NCI-H146 (cell line): ENCODE measurements at places on chromosomes 16 and 17.

GRCh38 chr17:56863974-56864373 lies 30.0 kb downstream of the DGKE start:
- no peak for DNase-seq

DNA sequence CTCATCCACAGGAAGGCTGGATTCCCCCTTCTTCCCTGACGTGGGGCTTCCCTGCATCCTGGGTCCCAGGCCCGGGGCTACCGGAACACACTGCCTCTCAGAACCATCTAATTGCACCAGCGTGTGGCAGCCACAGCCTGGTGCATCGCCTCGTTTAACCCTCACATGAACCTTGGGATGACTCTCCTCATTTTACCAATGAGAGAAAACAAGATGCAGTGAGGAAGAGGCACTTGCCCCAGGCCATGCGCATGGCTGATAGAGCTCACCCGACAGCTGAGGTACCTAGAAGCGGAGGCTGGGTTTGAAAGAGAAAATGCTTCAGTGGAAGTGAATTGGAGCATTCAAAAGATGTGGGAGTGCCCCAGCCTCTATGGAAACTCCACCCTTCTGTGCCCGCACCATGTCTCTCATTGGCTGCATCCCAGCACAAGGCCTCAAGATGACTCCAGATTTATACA lies 162.3 kb downstream of the KATNIP start:
- no peak for DNase-seq

DNA sequence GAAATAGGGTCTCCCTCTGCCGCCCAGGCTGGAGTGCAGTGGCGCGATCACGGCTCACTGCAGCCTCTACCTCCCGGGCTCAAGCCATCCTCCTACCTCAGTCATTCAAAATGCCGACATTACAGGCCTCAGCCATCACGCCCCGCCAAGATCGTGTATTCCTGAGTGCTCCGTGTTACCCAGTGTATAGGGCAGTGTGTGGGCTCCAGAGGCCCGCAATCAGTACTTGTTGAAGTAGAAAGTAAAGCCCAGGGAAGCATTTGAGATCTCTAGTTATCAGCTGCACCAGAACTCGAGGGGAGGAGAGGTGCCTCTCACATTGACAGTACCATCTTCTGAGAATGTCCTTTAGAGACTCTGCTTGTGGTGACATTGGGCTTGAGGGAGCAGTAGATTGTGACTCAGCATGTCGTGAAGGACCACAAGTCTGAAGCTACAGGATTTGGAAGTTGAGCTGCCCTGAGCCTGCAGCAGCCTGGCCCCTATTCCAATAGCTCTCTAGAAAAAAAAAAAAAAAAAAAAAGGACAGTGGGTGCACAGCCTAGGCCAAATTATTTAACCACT lies 1.1 kb upstream of the PRPSAP1 start:
- no peak for DNase-seq

GRCh38 chr17:14407541-14407940 lies 106.7 kb downstream of the HS3ST3B1 start:
- DNase-seq = no peak

DNA sequence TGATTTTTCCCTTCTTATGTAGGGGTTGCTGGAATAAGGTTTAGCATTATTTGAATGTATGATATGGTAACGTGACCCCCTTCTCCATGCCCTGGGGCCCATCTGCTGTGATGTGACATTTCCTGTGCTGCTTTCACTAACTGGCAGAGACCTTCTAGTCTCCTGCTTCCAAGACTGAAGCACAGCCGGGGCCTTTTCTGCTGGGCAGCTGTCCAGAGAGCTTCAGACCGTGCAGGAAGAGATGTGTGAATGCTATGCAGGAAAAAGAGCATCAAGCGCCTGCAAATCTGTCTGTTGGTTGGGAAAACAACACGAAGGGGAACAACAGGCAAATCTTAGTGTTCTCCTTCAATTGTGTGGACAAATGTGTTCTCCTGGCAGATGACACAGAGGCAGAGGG lies 128.5 kb downstream of the SPACA3 start:
- no peak for DNase-seq

GRCh38 chr16:49366669-49367068 lies 6.9 kb upstream of the C16orf78 start:
- no peak for DNase-seq

- DNase-seq = no peak
These were observed 7.3 kb downstream of the TRIM65 start for GRCh38 chr17:75889454-75889853.

GRCh38 chr16:26765087-26765486 lies 301.6 kb upstream of the C16orf82 start:
- no peak for DNase-seq

DNA sequence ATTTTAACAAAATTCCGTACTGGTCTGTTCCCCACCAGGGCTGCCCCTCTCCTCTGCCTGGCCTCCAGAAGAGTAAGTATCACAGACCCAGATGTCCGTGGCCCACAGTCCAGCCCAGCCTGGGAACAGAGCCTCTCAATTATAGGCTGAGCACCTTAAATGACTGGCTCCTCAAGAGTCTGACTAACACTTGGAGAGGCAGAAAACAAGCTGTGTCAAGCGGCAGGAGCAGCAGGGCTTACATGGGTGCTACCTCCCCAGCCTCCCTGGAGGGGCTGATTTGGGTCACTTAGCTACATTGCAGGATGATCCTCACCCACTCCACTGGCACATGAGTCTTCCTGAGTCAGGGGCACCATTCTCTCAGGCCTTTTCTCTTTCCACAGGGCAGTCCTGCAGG lies 209.7 kb downstream of the COPRS start:
- no peak for DNase-seq

DNA sequence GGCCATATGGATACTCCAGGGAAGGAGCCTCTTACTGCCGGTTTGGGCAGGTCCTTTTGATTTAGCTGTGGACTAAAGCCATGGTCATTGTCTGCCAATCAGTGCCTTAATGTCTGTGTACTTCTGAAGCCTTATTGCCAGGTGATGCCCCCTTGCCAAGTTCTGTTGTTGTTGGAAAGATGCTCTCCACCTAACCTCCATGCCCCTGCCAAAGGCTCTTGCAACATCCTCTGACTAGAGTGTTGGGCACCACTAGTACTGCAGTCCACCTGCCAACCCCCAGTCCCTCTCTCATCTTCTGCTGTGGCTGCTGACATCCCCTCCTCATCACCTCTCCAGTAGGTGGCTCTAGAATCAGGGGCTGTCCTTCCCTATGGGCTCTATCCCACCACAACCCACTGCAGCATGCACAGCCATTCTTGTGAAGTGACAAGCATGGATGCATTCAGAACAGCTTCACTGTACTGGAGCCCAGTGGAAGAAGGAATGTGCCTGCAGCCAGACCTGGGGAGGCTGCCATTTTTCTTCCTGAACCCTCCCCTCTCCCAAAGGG lies 375.3 kb upstream of the CDH5 start:
- no peak for DNase-seq

- no peak for DNase-seq
These were observed 91.8 kb downstream of the TMEM132E start for GRCh38 chr17:34671191-34671590.

DNA sequence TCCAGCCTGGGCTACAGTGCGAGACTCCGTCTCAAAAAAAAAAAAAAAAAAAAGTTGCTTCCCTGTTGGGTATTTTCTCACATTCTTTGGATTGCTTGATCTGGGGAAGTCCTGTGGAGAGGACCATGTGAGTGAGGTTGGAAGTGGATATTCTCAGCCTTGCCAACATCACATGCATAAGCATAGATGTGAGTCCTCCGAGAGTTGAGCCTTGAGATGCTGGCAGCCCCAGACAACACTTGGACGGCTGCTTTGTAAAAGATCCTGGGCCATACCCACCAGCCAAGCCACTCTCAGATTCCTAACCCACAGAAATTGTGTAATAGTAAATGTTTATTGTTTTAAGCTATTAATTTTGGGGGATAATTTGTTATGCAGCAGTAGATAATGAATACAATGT lies 1570.0 kb upstream of the GOT2 start:
- DNase-seq = no peak

DNA sequence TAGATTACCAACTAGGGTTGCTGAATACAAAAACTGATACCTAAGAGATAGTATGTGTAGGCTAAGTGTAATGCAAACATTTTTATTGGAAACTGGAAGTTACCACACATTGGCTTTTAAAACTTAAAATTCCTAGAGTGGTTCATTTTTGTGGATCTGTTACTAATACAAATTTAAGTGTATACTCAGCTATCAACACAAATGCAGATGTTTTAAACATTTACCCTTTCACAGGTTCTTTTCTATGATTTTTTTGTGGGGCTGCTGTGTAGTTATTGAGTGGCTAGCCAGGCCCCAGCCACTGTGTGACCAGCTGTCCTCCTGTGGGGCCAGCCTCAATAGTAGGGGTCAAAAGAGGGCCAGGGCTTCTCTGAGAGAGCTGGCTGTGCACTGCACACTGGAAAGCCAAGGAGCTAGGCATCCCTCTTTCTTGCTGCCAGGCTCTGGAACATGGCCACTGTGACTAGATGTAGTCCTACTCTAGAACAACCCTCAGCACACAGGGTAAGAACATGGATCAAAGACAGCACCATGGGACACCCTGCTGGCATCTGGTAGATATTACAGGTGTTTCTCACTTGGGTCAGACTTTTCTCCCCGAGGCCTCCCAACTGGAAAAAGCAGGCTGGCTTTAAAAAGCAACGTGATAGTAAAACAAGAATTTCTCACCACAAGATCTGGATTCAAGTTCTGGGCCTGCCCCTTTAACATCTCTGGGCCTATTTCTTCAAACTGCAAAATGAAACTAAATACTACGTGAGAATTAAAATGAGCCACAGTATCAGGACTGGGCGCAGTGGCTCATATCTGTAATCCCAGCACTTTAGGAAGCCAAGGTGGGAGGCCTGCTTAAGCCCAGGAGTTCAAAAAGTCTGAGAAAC lies 7.3 kb upstream of the VEZF1 start:
- DNase-seq = peak; percentile 80

DNA sequence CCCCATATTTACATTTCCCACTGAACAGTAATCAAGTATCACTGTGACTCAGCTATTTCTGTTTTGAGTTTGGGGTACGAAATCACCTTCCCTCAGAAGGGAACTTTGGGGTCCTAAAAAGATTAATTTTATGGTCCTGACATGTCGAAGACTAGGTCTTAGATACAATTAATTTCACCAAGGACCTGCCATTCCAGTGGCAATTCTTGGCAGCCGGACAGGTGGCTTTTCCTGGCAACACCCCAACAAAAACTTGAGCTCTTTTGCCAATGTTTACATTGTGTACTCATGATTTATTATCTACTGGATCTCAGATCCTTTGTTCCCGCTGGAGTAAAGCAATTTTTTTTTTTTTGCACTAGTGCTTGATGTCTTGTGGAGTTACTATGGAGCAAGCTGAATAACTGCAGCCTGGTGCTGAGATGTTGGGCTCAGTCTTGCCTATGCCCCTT lies 14.4 kb downstream of the SLFN5 start:
- DNase-seq = peak; percentile 8

GRCh38 chr17:16158714-16159113 lies 56.6 kb downstream of the NCOR1 start:
- no peak for DNase-seq

DNA sequence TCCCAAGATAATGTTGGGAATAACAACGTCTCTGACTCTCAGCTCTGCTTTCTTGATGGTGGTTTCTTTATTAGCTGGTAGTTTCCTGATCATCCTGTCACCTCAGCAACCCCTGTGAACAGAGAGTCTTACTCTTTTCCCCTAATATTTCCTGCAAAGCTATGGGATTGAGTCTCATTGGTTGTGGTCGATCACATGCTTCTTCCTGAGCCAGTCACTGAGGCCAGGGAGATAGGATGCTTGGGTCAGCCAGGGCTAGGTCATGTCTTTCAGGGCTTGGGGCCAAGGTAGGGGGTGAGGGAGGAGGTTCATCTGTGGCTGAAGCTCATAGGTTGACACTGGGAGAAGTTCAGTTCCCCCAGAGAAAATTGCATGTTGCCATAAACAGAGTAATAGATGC lies 114.3 kb downstream of the ABCC1 start:
- DNase-seq = no peak

GRCh38 chr16:89880477-89881367 lies 7.3 kb downstream of the TCF25 start:
- DNase-seq = no peak

DNA sequence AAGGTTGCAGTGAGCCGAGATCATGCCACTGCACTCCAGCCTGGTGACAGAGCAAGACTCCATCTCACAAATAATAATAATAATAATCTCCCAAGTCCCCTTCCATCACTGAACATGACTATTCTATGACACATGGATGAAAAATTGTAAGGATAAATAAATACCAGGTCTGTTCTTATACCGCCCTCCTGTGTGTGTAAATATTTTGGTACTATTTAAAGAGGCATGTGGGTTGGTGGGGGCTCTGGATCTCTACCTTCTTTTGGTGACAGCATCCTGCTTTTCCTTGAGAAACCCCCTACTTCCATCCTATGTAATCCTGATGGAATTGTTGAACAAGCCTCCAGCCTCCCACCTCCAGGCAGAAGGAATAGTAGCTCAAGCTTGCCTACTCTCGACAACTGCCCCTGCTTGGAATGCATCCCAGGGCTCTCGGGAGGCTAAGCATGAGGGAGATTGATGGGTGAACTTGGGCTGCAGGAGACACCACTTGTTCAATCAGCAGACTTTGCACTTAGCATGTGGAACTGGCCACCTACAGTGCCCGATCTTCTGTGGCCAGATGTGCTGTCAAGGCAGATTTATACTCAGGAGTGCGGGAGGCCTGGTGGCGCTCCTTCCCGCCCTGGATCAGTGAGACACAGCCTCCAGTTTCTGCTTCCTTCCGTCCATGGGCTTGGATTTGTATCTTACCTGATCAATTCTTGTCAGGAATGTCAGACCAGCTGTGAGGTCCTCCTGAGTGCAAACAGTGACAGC lies 287.4 kb downstream of the SLC39A11 start:
- DNase-seq = no peak

DNA sequence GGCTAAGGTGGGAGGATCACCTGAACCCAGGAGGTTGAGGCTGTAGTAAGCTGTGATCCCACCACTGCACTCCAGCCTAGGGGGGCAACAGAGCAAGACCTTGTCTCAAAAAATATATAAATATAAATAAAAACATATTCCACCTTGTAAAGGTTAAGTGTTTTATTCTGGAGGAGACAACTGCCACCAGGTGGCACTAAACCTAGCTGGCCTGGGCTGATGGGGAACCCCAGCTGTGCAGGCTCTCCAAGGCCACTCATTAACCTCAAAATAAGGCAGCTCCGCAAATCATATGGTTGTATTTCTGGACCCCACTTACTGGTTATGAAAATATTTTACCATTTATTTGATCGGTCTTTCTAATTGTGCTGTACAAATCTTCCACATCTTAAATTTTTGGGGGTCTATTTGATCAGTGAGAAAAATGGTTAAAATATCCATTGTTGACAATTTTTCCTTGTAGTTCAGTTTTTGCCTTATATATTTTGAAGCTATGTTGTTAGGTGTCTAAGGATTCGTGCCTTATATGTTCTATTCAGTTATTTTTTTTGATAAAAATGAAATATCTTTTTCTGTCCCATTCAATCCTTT lies 8.5 kb upstream of the ICAM2 start:
- peak; percentile 58 for DNase-seq

GRCh38 chr16:56190048-56190676 lies 1.1 kb upstream of the GNAO1 start:
- DNase-seq = no peak

DNA sequence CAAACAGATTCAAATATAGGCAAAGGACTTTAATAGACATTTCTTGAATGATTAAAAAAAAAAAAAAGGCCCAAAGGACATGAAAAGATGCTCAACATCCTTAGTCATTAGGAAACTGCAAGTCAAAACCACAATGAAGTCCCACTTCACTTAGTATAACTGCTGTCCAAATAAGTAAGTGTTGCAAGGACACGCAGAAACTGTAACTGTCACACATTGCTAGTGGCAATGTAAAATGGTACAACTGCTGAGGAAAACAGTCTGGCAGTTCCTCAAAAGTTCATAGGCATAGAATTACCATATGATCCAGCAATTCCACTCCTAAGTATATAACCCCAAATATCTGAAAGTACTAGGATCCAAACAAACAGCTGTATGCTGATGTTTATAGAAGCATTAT lies 112.7 kb downstream of the BRIP1 start:
- no peak for DNase-seq
